ENCODE measurements at places on chromosomes 7 and 10.

DNA sequence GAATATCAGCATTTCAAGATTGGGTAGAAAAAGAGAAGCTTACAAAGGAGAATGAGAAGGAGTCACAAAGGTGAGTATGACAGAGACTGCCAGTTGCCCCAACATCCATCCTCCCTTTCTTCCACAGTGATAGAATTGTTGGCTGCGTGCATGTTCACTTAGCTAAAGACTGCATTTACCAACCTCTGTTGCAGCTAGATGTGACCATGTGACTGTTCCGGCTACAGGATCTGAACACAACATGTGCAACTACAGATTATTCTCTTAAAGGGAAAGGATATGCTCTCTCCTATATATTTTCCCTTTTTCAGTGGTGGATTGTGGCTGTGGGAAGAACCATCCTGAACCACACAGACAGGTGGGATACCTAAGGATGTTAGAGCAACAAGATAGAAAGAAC, 60.5 kb upstream of the ZNRF2 start:
- no peak for DNase-seq

DNA sequence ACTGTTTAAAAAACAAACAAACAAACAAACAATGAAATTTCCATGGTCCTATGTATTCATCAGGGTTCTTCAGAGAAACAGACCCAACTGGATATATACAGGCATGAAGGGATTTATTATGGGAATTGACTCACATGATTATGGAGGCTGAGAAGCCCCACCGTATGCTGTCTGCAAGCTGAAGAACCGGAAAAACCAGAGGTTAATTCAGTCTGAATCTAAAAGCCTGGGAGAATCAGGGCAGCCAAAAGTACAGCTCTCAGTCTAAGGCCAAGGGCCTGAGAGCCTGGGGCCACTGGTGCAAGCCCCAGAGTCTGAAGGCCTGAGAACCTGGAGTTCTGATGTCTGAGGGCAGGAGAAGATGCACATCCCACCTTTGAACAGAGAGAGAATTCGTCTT, 163.5 kb downstream of the MDFIC start:
- DNase-seq: no peak

GRCh38 chr7:111499027-111499426, 63.3 kb downstream of the IMMP2L start:
- no peak for DNase-seq

DNA sequence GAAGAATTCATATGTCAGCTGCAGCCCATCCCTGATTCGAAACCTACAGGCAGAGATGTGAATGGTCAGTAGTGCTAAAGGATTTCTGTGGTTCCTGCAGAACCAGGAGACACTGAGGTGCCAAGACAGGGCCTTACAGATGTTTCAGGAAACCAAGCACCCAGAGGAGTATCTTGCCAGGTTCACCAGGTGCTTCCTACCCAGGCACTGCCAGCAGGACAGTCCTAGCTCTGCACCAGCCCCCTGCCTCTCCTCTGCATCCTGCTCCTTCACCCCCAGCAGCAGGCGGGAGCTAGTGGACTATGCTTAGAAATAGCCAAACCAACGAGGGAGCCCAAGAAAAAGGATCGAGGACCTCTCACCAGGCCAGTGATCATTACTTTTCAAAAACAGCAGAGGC, 4.2 kb upstream of the IKZF1 start:
- DNase-seq: no peak

GRCh38 chr10:57142925-57143576, 782.0 kb upstream of the ZWINT start:
- DNase-seq: no peak

DNA sequence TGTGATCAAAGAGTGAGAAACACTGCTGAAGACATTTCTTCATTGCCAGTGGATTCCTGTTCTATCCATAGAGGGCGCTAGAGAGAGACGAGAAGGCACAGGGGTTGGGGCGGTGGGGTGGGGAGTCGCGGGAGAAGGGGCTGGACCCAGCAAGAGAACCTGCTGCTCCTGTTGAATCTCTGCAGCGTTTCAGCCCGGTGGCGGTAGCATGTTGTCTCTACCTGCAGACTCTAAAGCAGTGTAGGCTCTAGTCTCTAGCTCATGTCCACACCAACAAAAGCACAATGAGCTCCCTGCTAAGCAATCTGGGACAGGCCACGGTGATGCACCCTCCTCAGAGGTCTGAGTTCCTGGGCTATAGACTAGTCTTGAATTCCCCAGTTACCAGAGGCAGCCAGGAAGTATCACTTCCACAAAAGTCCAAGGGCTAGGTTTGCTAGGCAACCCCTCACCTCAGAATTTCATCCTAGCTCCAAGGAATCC, 167.7 kb downstream of the DGKB start:
- no peak for DNase-seq

GRCh38 chr10:76034353-76035205, 603.2 kb downstream of the LRMDA start:
- no peak for DNase-seq

GRCh38 chr7:159192013-159192412, 47.3 kb upstream of the VIPR2 start:
- no peak for DNase-seq

DNA sequence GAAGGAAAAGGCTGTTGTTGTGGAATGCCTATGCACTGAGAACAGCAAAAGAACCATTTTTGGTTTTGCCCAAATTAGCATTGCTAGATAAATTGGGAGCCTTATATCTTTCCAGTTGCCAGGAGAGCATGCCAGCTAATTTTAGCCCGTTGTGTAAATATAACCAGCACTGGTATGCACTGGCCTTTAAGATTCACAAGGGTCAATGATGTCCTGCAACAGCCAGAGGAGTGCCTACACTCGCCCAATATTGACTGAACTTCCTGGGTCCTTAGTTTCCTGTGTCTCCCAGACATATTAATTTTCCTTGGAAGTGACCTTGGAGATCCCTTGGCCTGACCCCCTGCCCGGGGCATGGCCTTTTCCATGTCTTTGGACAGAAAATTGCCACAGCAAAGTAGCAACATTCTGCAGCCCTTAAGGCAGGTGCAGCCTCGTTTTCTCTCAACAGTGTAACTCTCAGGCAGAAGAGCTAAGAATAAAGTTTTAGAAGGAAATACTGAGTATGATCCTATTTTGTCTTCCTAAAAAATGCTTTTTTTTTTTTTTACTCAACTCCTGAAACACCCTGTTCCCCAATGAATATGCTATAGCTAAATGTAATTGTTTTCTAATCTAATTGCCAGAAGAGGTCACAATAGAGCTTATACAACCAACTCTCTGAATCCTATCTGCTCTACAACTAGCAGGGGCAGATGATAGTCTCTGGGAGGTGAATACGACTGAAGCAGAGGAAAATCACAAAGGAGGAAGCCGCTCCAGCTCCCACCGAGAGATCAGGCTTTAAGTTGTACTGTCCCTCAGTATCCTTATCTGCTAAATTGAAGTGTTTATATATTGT, 131.9 kb upstream of the PCGF5 start:
- DNase-seq: peak; percentile 32

DNA sequence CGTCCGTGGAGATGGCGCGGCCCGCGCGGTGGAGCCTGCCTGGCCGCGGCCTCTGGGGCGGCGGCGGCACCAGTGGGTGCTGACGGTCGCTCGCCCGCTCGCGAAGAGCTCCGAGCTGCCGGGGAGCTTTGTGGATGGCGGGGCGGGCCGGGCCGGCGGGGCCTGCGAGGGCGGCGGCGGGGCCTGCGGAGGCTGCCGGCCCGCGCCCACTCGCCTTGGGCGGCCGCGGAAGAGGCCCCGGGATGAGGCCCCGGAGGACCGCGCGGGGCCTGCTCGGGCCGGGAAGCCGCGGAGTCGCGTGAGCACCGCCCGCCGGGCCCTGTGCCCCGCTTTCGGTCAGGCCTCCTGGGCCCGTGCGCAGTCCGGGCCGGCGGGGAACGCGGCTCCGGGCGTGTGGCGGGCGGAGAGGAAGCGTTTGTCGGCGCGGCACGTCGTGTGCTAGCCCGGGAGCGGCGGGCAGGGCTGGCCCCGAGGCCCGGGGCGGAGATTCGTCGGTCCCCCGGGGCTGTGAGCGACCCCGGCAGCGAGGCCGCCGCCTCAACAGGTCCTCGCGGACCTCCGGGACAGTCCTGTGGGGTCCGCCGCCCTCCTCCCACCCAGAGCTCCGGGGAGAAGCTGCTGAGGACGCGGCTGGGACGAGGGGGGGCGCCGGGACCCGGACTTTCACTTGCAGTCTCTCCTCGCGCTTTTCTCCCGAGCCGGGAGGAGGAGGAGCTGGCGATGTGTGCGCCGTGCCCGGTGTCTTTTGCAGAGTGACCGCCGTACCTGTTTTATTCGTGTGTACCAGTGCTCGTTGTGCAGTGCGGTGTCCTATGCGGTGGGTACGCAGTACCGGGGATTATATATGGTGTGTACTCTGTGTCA, 578 bp downstream of the ZMYND11 start:
- DNase-seq: peak; percentile 69

DNA sequence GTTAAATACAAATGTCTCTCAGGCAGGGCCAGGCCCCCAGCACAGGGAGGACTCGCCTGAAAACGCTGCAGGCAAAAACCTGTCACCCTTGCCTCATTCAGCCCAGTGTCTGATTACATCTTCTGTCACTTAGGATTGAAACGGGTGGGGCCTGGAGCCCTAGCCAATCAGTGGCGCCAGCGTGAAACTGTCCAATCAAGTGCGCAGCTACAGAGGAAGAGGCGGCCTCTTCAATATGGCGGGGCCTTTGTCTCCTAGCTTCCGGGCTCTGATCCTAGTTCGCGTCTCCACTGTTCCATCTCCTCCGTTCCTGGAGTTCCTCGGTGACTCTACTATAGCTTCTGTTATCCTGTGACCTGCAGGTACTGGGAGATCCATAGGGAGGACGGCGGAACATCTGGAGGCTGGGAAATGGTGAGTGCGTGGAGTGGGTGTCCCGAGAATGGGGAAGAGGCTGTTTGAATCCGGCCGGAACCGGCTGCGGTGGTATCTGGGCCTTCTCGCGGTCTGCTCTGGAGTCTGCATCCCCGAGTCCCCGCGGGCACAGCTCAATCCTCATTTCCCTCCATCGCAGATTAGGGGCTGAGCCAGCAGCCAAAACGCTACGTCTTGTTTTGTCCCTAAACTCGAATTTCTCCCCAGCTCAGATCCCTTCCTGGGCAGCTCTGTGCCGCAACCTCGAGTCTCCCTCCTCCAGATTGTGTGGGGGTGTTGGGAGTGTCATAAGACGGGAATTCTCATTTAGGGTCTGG, at the start of gene ZNF736:
ZNF736 (plus strand) TSS at position 222 of the 752 bp plus-strand sequence; CDS start at position 412, 190 bp downstream.
- peak; percentile 92 for DNase-seq

DNA sequence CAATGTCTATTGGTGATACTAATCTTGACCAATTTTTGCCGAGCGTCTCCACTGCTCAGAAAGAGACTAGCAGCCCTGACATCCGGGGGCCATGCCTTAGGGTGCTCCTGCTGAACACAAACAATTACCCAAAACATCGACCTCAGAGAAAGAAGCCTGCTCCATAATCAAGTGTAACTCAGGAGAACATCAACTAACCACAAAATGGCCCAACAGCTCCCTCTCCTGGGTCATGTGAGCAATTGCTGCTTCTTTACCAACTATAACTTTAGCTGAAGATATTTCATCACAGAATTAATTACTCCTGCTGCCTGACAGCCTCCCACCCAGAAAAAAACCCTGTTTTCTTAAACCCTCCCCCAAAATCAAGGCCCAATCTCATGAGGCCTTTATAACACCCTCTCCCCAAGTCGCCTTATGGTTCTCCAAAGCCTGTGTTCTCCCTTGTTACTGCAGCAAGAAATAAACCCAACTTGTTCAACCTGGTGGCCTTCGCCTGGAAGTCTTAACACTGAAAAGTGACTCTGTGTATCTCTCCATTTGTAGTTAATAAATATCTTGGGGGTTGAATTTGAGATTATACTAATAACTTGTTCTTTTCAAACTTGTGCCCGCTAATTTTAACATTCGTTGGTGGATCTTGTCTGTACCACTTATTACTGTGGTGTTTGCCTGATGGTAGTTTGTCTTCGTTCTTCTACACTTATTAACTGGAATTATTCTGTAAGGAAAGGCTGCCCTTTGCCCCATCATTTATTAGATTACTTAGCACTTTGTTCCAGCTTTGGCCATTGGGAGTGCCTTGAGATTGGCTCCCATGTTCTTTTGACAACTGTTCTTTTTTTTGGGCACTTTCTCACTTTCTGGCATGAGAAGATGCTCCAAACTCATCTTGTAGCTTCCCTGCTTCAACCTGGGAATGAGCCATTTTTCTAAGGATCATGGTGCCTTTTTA, 21.2 kb upstream of the RAMP3 start:
- peak; percentile 77 for DNase-seq

DNA sequence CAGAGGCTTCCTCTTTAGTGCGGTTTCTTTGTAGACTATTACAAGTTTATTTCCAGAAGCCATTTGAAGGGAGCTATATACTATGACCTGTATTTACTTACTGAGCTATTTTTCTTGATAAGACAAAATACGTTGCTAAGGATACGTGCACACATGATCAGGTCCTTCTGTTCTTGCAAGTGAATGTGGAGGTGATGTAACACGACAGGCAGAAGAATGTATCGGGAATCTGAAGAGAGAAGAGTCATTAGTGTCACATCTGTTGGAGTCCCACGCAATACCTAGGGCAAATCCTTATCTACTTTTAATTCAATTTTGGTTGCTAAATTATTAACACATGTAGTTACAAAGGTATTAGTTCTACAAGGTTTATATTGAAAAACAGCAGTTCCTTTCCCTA, 284.6 kb upstream of the IMMP2L start:
- DNase-seq: no peak

- DNase-seq: no peak
Observed at GRCh38 chr10:130742941-130743675, 568.4 kb downstream of the TCERG1L start.
